Epithelial cell of esophagus (primary cell): ENCODE measurements at places on chromosomes 7 and 10.
A peak's percentile ranks its signal among the peaks of the same experiment; 100 is the strongest.

DNA sequence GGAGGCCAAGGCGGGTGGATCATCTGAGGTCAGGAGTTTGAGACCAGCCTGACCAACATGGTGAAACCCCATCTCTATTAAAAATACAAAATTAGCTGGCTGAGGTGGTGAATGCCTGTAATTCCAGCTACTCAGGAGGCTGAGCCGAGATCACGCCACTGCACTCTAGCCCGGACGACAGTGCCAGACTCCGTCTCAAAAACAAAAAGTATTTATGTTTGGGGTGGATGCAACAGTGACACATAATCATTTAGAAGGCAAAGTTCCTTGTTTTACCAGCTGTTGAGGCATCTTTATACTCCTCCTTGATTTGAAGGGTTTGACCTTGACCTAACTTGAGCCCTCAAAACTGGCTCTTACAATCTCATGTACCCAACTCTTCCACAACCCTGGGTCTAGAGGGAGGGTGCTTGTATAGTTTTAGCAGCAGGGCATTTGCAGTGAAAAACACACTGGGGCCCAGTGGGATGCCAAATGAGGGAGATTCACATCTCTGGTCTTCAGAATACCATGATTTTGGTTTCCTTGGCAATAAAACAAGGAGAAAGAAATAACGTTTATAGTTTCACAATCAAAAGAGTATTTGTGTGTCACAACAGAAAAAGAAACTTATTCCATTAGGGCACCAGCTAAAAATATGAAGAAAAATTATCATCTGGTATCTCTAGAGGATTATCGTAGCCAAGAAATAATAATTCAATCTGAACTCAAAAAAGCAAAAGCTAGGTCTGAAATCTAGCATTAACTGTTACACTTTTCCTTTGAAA lies 14.2 kb upstream of the TMEM254 start:
- DNase-seq = no peak

DNA sequence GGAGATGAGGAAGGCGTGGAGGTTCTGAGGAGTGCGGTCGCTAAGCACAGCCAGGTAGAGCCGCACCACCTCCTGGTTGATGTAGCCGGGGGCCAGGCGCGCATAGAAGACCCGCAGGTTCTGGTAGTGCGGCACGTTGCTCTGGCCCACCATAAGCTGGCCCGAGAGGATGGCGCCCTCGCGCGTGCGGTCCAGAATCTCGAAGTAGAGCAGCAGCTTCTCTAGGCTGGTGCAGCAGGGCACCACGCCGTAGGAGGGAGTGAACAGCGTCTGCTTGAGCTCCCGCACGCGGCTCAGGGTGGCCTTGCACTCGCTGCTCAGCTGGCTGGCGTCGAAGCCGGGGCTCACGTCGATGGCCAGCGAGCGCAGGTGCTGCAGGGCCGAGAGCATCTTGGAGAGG lies 77.8 kb upstream of the TNRC18 start:
- no peak for DNase-seq

- no peak for DNase-seq
Observed at GRCh38 chr7:102896585-102896984, 16.2 kb upstream of the LRRC17 start.

GRCh38 chr7:24877790-24878311 lies 102.1 kb downstream of the OSBPL3 start:
- no peak for DNase-seq

DNA sequence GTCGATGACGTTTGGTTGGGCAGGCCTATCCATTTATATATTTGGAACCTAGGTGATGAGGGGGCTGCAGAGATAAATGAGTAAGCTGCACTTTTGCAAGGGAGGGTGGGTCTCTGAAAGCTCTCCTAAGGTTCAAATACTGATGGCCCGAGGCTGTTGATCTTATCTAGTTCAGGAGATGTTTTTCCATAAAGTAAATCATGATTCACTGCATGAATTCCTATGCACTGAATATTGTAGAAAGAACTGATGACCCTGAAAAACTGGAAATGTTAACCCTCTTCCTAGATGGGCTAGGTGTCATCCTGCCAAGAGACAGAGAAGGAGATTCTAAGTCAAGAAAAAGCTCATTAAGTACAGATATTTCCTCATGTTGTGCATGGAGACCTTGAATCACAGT lies 459.9 kb downstream of the PLXNA4 start:
- peak; percentile 82 for DNase-seq

DNA sequence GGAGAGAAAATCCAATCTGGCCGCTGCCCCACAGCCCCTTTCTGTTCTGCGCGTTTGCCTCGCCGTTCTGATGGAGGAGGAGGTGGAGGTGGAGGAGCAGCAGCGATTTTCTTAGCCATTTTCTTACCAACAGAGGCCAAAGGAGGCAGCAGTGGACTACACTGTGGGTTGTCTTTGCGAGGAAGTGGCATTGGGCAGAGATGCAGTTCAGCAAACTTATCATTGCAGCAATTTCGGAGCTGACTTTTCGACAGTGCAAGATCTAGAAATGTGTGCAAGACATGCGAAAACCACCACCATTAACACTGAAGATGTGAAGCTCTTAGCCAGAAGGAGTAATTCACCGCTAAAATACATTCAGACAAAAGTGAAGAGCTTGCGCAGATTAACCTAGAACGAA lies 1.9 kb upstream of the ARL4A start:
- peak; percentile 30 for DNase-seq

- peak; percentile 47 for DNase-seq
Observed at GRCh38 chr10:52778511-52779392, 6.2 kb upstream of the MBL2 start.

DNA sequence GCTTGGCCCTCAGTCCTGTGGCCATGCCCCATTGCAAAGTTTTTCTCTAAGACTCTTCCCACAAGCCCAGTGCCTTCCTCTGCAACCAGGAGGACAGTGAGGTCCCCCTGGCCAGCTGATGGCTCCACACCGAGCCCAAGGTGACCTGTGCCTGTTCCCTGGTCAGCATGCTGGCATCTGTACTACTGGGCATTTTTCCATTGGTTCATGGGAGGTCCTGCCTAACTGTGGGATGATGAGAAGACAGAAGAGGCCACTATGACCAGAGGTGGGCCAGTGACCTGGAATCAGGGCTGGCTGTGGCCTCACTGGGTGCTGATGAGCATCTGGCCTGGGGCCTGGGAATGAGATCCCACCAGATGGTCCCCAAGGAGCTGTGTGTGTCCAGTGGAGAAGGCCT lies 20.2 kb downstream of the CALML3 start:
- no peak for DNase-seq

DNA sequence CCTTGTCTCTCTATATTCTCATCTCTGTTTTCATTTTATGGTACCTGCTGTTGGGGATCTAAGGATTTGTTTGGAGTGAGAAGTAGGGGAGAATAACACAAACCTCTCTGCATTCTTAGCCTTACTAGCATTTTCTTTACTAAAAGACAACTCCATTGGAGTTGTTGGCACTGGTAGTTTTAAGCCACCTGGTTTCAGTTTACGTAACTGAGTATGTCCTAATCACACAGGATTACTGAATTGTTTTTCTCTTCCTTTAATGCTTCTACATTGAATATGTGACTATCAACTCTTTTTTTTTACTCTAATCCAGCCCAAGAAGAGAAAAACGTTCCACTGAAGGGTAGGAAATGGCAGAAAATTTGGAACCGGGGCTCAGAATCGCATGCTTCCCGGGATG lies 30.0 kb upstream of the TRIL start:
- DNase-seq = peak; percentile 52

DNA sequence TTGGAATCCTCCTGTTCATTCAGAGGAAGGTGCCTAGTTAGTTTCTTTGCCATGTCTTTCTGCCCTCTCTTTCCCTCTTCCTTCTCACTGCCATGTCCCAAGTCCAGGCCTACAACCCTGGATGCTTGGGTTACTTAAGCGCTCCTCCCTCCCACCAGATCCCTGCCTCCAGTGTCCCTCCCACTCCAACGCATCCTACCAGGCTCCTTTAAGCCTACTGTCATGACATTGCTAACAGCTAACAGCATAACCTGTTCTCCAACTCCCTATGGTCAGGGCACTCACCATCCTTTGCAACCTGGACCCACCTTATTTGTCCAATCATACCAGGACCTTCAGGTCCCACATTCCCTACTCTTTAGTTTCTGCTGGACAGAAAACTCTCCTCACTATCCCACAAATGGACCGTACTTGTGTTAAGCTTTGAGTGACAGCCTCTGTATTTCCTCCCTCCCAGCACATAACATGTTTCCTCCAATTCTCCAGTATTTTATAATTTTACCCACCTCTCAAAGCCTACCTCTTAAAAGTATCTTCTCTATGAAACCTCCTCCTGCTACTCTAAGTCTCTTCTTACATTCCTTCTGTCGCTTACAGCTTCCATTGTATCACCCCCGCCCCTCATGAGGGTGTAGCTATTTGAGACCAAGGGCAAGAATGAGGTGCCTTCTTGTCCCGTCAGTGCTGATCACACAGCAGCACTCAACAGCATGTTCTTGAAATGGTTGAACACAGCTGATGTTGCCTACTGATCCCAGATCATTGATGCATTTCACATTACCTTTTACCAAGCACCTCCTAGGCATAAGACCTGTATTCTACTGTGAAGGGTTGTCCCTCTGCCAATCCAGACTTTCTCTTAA lies 1.7 kb downstream of the BLNK start:
- peak; percentile 25 for DNase-seq
